ENCODE measurements at places on chromosomes 6 and 20.

GRCh38 chr20:9699181-9699580, 139.7 kb downstream of the PAK5 start:
- no peak for DNase-seq

DNA sequence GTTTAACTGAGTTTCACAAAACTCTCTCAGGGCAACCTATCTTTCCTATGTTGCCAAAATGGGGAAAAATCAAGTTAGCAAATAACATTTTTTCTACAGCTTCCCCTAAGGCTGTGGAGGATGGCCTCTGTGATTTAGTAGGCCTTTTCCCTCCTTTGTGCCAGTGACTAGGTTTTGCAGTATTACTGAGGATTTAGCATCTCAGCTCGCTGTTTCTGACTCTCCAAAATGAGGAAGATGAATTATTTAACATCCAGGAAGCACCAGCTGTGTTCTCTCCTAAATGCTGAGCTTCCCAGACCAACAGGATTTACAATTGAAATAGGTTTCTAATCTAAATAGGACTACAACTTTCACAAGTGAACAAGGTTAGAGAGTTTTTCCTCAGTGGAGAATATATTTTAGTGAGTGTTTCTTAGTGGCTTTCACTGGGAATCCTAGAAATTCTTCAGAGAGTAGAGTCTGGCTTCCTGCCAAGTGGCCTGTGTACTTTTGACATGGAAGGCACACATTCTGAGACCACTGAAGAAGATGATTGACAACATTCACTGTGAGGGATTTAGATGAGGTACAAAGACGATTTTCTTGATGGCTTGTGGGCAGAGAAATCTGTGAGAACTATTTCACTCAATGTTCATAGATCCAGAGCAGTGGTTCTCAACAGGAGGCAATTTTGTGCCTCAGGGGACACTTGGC, 62.4 kb downstream of the PTCHD4 start:
- no peak for DNase-seq

GRCh38 chr6:145621776-145622175, 113.5 kb downstream of the EPM2A start:
- DNase-seq: no peak

GRCh38 chr6:71645299-71645698, 241.1 kb upstream of the RIMS1 start:
- no peak for DNase-seq

DNA sequence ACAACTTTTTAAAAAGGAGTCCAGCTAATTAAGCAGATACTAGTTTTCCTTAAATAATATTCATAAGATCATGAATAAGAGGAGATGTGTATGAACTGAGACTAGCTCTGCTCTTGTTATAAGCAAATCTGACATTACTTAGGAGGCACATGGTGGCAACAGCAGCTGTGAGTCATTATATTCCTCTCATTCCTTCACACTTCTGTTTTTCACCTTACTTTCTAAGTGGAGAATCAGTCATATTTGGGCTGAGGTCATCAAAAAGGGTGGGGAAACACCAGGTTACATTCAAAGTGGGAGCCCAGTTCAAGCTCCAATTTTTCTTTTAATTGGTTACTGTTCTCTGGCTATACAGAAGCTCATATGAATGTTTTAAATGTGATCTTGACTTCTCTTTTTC, 6.0 kb upstream of the RIPPLY2 start:
- DNase-seq: no peak

GRCh38 chr6:124684621-124685020, 277.6 kb upstream of the RNF217 start:
- DNase-seq: no peak

DNA sequence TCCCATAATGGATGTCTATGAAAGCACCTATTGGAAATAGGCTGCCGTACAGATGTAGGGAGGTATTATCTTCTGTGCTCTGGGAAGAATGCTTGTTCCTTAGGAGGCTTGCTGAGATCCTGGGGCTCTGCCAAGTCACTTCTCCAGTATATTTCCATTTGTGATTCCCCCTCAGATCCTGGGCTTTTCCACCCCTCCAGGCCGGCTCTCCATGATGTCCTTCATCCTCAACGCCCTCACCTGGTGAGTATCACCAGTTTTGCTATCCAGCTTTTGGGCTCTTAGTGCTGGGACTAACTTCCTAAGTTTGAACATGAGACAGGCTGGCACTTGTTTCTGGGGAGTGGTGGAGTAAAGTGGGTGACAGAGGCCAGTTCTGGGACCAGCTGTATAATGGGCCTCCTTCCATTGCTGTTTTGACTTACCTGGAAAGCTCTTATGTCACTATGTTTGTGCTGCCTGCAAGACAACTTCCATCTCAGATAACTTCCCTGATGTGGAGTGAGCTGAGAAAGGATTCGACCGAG, 2.6 kb downstream of the SYS1 start:
- DNase-seq: no peak

- DNase-seq: no peak
Observed at GRCh38 chr20:33725607-33726264, 5.6 kb upstream of the PXMP4 start.

DNA sequence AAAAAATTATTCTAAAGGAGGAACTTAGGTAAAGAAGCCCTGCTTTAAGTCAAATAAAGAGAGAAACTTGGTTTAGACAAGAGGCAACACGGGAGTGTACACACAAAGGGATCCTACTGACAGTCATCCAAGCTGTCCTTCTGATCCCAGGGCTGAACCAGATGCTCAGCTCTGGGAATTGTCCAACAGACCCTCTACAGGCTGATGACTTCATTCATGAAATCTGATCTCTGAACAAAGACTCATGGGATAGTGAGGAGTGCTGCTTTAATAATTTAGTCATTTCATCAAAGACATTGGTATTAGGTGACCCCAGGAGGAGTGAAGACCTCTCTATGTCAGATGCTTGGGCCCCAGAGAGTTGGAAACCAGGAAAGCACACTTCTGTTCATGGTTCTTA, 65.6 kb upstream of the ARMH2 start:
- no peak for DNase-seq

GRCh38 chr6:24755279-24755678, 19.5 kb upstream of the GMNN start:
- DNase-seq: no peak

DNA sequence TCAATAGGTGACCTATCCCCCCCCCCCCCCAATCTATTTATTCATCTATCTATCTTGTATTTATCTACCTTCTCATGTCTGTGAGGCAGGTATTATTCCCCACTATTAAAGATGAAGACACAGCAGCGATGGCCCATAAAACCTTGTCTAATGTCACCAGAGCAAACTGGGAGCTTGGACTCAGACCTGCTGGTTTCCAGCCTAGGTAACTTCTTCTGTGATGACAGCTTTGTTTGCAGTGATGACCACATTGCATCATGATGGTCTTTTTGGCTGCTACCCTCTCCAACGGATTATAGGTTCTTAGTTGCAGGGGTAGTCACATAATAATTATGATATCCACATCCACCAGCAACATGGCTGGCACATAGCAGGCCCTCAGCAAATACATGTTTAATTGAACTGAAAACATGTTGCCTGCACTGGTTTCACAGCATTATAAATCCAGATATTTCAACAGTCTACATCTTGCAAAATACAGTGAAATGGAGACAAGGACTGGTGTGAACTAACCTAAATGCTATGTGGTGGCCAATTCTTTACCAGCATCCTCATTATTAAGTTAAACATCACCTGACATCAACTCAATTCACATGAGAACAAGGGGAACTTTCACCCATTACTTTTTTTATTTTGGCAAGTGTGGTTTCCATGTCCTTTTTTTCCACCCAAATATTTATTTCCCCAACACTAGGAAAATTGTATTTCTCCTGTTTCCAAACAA, 712.5 kb upstream of the NRSN1 start:
- DNase-seq: no peak

- no peak for DNase-seq
Observed at GRCh38 chr6:9409126-9409525, 973.8 kb upstream of the SLC35B3 start.

DNA sequence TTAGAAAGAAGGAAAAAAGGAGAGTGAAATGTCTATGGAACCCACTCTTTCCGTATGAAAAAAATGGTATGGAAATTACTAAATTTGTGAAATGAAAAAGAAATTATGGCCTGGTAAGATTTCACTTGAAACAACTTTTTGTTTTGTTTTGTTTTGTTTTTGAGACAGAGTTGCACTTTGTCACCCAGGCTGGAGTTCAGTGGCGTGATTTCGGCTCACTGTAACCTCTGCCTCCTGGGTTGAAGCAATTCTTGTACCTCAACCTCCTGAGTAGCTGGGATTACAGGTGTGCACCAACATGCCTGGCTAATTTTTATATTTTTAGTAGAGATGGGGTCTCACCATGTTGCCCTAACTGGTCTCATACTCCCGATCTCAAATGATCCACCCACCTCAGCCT, 17.8 kb upstream of the GSTA5 start:
- no peak for DNase-seq

GRCh38 chr6:27688014-27688586, 215.2 kb upstream of the ZNF184 start:
- DNase-seq: peak; percentile 94

GRCh38 chr6:129489215-129489765, 220.7 kb downstream of the ARHGAP18 start:
- no peak for DNase-seq

DNA sequence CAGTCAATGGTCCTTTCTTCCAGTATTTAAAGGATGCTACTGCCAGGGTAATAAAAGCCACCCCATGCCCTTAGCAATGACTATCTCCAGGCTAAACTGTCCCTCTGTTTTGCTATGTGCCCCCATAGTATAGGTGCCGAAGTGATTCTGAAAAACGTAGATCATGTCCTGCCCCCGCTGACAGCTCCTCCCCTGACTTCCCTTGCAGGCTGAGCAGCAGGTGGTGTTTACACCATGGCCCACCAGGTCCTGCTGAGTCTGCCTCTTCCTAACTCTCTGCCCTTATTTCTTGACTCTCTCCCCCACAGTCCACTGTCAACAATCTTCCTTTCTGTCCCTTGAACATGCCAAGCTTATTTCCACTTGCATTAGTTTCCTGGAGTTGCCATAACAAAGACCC, 352.5 kb upstream of the TSHZ2 start:
- peak; percentile 4 for DNase-seq

- DNase-seq: peak; percentile 31
Observed at GRCh38 chr6:136550045-136550329, 235 bp downstream of the MAP7 start.

DNA sequence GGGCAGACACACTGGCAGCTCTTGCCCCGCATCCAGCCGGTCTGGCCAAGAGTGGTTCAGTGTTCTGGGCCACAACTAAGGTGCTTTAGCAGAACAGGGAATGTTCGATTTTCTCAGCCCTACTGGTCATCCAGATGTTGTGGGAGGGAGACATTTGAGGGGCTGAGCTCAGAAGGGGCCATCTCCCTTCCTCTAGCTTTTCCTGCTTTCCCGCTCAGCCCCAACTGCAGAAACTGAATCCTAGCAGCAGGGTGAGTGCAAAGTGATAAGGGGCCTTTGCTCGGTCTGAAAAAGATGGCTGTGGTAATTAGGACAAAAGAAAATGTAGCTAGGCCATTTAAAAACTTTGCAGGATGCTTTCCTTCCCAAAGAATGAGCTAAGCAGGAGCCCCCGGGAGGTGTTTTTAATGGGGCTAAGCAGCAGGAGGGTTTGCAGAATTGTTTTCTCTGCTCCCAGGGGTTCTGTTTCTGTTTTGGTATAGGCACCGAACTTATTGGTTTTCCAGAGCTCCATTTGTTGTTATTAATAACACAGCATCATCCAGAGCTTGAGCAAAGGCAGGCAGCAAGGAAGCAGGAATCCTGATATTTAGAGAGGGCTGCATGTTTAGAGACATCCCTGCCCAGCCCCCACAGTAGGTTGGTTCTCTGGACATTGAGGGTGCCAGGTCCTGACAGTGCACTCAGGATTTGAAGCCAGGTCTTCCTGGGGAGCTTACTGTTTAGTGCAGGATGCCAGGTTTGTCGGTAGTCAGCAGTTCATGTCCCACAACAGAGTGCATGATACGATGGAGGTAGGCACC, 210.9 kb downstream of the SLC24A3 start:
- no peak for DNase-seq

DNA sequence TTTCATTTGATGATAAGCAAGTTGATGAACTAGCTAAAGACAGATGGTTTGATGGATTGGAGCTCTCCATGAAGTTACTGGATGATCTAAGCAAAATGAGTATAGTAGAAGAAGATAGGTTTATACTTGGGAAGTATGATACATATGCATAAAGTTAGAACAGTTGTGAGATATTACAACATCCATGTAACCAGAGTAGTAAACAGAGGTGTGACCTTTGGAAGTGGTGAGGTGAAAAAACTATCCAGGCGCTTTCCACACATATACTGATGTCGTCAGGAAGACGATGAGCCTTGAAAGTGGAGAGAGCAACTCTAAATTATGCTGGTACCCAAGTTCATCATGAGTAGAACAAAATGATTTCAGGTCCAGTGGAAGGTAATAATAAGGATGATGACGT, 271.0 kb downstream of the PTPRK start:
- DNase-seq: no peak

DNA sequence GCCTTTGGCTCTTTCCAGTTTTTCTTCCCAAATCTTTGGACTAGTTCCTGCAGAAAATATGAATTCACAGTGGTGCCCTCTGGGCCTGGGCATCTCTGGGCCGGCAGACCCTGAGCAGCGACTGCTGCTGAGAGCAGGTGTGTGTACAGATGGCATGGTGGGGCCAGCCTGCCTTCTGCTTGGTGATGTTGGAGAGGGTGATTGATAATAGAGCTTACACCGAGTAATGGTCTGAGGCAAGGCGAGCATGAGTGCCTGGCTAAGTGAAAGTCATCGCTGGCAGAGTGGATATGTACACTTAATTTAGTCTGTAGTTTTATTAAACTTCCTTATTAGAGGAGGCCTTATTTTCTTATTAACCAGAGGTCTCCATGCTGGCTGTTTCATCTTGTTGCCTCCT, 156.9 kb downstream of the CDKAL1 start:
- DNase-seq: no peak

DNA sequence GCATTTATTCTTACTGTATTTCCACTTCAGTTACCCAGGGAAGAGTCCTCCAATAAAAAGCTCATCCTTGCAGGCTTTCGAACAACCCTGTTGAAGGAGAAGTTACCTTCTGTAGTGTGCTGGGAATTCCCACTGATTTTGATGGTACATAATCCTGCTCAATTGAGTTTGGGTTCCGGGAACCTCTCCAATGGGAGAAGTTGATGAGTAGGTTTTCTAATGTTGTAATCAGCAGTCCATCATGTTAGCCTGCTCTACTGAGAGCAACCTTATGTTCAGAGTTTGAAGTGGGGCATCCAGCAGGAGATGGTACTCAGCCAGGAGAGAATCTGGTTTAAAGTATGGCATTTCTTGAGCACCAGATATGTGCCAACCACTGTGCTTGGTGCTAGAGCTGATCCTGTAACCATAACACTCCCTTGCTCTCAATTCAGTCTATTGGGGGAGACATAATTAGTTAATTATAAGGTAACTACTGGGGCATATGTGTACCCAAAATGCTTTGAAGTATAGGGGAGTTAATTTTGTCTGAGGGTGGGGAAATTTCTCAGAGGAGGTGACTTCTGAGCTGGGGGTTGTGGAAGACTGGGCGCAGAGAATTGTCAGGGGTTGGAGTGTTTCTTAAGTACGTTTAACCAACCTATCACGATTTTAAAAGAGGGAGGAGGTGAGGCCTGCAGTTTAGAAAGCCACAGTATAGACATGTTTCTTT, 2.1 kb downstream of the TOP1 start:
- DNase-seq: no peak

Data from natural killer cell (primary cell).